AML-193 (cell line): ENCODE measurements at places on chromosomes 16 and 17.

- DNase-seq: no peak
These were observed 684 bp upstream of the SPIRE2 start for GRCh38 chr16:89827383-89828198.

DNA sequence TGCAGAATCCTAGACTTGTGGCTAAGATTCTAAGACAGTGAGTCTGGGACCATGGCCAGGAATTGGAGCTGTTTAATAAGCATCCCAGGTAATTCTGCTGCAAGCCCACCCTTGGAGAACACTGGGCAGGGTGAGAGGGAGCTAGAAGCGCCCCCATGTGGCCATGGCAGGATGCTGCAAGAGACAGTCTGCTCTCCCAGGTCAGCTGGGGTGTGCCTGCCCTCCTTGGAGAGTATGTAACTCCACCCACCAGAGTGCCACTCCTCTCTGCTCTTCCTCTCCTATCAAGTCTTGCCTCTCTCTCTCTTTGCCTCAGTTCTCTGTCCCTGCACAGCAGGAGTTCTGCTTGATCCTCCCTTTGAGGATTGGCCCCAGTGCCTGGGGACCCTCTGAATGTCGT lies 14.9 kb downstream of the RCVRN start:
- peak; percentile 14 for DNase-seq

- DNase-seq: peak; percentile 51
These were observed 4.5 kb upstream of the UNC13D start for GRCh38 chr17:75848523-75849278.

- DNase-seq: no peak
These were observed 2.3 kb downstream of the ALYREF start for GRCh38 chr17:81888988-81889595.

DNA sequence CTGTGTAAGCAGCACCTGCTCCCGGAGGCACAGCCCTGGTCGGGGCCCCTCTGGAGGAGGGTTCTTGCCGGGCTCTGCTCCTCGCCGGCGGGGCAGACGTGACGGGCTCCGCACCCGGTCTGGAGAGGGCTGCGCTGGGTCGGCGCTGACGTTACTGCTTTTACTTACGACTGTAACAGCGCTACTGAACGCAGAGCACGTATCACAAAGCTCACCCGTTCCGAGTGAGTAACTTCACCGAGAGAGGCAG lies 1.3 kb upstream of the RAB40C start:
- no peak for DNase-seq

- peak; percentile 30 for DNase-seq
These were observed 480 bp downstream of the TXNL4B start for GRCh38 chr16:72092832-72093447.

DNA sequence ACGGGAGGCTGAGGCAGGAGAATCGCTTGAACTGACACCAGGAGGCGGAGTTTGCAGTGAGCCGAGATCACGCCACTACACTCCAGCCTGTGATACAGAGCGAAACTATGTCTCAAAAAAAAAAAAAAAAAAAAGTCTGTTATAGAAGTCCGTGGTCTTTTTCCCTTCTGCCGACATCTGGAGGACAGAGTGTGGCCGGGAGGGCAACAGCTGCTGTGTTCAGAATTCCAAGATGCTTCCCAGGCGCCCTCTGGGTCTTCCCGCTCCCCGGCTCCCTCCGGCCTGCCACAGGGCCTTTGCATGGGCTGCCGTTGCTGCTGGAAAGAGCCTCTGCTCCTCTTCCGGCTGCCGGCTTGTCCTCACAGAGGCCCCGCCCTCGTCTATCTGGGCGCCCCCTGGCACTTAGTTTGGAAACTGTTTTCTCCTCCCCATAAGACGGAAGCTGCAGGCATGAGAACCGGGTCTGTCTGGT lies 2.4 kb upstream of the CACNA1H start:
- no peak for DNase-seq
